ENCODE measurements at places on chromosomes 12 and 14.
A peak's percentile ranks its signal among the peaks of the same experiment; 100 is the strongest.

- no peak for DNase-seq
Measured at GRCh38 chr12:25074954-25075353, 120.0 kb downstream of the DNAI7 start.

DNA sequence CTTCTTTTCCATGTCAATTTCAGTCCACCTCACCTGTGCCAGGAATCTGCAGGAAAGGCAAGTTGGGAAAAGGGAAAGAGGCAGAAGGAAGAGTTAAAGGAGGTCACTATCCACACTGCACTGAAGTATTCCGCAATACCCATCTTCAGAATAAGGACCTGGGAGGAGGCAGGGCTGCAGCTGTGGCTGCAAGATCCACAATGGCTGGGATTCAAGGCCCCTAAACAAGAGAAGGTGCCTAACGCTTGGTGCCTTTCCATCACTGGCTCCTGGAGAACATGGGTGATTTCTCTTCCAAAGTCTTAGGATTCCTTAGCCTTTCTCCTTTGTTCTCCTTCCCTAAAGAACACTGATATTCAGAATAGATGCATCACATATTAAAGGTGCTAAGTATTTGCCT lies 204.0 kb downstream of the GRIN2B start:
- no peak for DNase-seq

DNA sequence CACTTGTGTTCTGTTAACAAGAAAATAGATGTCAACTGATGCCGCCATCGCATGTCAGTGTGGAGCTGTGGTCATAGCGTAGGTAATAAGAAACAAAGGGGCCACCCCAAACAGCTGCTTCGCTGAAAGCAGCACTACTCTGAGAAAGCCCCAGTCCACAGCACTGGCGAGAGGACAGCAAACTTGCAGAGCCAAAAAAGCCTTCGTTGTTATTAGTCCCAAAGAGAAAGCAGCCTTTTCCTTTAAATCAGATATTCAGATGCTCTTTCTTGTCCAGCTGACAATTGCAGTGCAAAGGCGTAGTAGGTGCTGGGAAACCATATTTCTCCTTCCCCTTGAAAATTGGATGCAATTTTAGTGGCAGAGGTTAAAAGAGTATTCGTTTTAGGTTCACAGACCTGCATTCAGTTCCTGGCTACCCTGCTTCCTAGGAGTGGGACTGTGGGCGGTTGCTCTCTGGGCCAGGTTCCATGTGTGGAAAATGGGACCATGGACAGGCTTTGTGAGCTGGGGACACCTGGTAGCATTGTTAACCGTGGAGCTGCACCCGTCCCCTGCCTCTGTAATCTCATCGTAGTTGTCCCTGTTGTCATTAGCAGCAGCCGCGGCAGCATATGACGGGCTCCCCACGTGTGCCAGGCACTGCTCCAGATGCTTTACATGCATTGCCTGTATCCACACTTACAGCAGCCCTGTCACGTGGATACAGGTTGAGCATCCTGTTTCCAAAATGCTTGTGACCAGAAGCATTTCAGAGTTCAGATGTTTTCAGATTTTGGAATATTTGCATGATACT lies 54.2 kb downstream of the ELK3 start:
- DNase-seq, result peak; percentile 38

DNA sequence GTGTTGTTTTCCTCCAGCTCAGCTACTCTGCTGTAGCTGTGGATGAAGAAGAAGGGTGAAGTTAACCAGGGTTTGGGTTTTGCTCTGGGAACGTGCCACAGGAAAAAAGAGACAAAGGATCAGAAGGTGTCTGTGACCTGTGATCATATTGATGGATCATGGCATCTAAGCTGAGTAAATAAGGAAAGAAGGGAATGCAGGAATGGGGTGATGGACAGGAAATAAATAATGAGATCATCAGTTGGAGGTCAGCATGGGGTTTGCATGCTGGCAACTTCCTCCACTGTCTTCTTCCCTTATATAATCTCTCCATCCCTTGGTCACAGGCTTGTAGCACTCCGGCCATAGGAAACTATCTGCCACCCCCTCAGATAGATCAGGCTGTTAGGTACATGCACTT lies 430.3 kb upstream of the PDE3A start:
- DNase-seq, result no peak

DNA sequence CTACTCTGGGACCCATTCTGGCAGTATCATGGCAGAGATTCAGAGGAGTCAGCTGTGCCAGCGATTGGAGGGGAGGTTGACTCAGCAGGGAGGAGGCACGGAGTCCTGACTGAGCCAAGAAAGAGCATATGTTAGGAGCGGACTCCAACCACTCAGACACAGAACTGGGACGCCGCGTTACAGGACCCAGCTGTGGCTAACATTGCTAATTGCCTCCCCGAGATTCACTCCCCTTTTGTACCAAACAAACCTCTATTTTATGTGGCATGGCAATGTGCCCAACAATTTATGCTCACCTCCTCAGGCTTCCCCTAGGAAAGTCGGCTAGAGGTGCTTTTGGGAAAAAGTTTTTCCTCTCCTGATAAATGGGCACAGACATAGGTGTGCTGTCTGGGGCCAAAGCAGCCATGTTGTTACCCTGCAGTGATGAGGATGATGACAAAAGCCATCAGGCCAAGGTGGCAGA lies 15.2 kb upstream of the CLIP1 start:
- DNase-seq, result peak; percentile 88

Data from NCI-H524 (cell line).